ENCODE measurements at places on chromosomes 2 and 18.

- DNase-seq, result no peak
Observed at GRCh38 chr2:15241929-15242328, 319.2 kb downstream of the NBAS start.

DNA sequence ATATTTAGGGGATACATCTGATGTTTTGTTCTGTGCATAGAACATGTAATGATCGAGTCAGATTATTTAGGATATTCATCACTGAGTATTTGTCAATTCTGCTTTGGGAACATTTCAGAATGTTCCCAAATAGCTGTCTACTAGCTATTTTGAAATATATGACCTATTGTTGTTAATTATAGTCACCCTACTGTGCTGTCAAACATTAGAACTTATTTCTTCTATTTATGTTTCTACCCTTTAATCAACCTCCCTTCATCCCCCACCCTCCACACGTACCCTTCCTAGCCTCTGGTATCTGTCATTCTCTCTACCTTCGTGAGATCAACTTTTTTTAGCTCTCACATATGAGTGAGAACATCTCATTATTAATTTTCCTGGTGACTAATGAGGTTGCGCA, 40.9 kb downstream of the ANKRD12 start:
- no peak for DNase-seq

- DNase-seq, result no peak
Observed at GRCh38 chr2:238586931-238587775, 160.4 kb downstream of the ASB1 start.

DNA sequence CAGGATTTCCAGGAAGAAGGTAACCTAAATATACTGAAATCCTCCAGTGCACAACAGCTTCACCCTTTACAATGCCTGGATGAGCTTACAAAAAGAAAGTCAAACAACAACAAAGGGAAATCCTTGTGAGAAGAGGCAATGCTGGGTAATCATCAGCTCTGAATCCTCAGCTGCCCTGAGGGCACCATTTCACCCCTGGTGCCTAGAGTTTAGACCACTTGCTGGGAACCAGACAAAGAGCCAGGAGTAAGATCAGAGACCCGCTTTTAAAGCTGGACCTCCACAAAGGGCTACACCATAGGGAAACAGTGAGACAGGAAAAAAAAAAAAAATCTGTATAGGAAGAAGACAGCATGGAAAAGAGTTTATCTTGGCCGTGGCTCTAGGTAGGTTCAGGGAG, 97.0 kb downstream of the FOXI3 start:
- DNase-seq, result no peak

- no peak for DNase-seq
Observed at GRCh38 chr2:14297340-14297739, 335.2 kb upstream of the LRATD1 start.

All from epithelial cell of proximal tubule (primary cell).